ENCODE measurements at places on chromosomes 11 and 22. TPM values are rescaled to one million over a fixed set of nuclear protein-coding genes. Genes with fewer than 3 reads are reported as not detected.
A peak's percentile ranks its signal among the peaks of the same experiment; 100 is the strongest.

GRCh38 chr22:49929211-49929979 is 11.0 kb downstream of the CRELD2 start:
- H3K4me3 ChIP-seq = no peak overlapping the region
- DNase-seq = no peak
- H3K27ac ChIP-seq = no peak overlapping the region
- H3K4me1 ChIP-seq = peaks cover 43% of the 10 kb centered on the region

GRCh38 chr11:416051-416756 is 1.4 kb upstream of the SIGIRR start:
- DNase-seq = no peak
- no peaks in the 10 kb centered on the region for H3K27me3 ChIP-seq
- H3K4me1 ChIP-seq = peaks cover 18% of the 10 kb centered on the region
- H3K27ac ChIP-seq = peak overlapping the region; percentile 80
- H3K4me3 ChIP-seq = peak overlapping the region; percentile 52

- H3K36me3 ChIP-seq = no peaks in the 10 kb centered on the region
- no peak overlapping the region for H3K4me3 ChIP-seq
Measured at GRCh38 chr11:128593281-128593680, 5.9 kb upstream of the ETS1 start.

GRCh38 chr11:87583931-87584330 is 546.2 kb downstream of the TMEM135 start:
- no peak overlapping the region for H3K27ac ChIP-seq
- H3K27me3 ChIP-seq = no peaks in the 10 kb centered on the region
- no peak for DNase-seq
- no peaks in the 10 kb centered on the region for H3K36me3 ChIP-seq
- no peaks in the 10 kb centered on the region for H3K4me1 ChIP-seq

GRCh38 chr22:37852418-37852817 is 3.2 kb downstream of the EIF3L start:
- peaks cover 11% of the 10 kb centered on the region for H3K4me1 ChIP-seq
- no peaks in the 10 kb centered on the region for H3K27me3 ChIP-seq
- H3K4me3 ChIP-seq = no peak overlapping the region
- DNase-seq = no peak
- no peak overlapping the region for H3K27ac ChIP-seq

GRCh38 chr11:41609511-41609910 is 150.1 kb upstream of the LRRC4C start:
- H3K36me3 ChIP-seq = no peaks in the 10 kb centered on the region
- no peaks in the 10 kb centered on the region for H3K4me1 ChIP-seq
- H3K4me3 ChIP-seq = no peak overlapping the region
- H3K27ac ChIP-seq = no peak overlapping the region
- H3K27me3 ChIP-seq = no peaks in the 10 kb centered on the region

GRCh38 chr22:22520667-22521602 is 865 bp upstream of the ZNF280A start:
- no peaks in the 10 kb centered on the region for H3K36me3 ChIP-seq
- no peak for DNase-seq
- H3K4me1 ChIP-seq = no peaks in the 10 kb centered on the region
- peaks cover 43% of the 10 kb centered on the region for H3K27me3 ChIP-seq
- no peak overlapping the region for H3K4me3 ChIP-seq

DNA sequence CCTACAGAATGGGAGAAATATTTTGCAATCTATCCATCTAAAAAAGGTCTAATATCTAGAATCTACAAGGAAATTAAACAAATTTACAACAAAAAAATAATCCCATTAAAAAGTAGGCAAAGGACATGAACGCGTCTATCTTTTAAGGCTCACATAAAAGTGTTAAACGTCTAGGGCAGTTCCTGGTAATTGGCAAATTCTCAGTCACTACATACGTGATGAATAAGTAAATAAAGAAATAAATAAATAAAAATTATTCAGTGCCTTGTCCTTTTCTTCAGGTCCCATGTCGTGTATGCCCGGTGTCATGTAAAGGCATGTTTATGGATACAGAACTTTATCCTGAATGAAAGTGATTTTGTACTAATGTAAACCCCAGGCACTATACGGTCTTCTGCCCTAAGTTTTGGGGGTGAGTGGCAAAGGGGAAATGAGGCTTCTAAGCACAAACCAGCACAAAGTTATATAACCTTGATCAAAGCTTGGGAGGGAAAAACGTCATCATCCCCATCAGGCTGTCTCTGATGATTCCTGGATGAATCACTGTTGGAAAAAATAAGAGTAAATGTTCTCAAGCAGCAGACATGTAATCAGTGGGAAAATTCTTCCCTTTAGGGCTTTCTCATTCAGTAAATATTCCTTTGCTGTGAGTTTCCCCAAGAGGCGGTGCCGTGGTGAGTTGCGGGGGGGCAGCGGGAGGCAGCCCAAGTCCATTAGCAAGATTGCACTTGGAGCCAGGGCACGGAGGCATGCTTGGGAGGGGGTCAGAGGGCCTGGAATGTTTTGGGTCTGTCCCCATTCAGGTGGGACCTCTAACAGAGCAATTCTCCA is 30.4 kb upstream of the MICAL2 start:
- no peak overlapping the region for H3K4me3 ChIP-seq
- peaks cover 10% of the 10 kb centered on the region for H3K4me1 ChIP-seq
- H3K27ac ChIP-seq = peak overlapping the region; percentile 69
- no peak for DNase-seq

- H3K27me3 ChIP-seq = no peaks in the 10 kb centered on the region
- H3K4me3 ChIP-seq = no peak overlapping the region
- no peak overlapping the region for H3K27ac ChIP-seq
- H3K4me1 ChIP-seq = no peaks in the 10 kb centered on the region
- DNase-seq = no peak
Measured at GRCh38 chr11:16186680-16187079, 169.7 kb downstream of the SOX6 start.

- no peak overlapping the region for H3K4me3 ChIP-seq
- peaks cover 33% of the 10 kb centered on the region for H3K36me3 ChIP-seq
- DNase-seq = no peak
Measured at GRCh38 chr11:44573333-44573732, 7.9 kb downstream of the CD82 start.

DNA sequence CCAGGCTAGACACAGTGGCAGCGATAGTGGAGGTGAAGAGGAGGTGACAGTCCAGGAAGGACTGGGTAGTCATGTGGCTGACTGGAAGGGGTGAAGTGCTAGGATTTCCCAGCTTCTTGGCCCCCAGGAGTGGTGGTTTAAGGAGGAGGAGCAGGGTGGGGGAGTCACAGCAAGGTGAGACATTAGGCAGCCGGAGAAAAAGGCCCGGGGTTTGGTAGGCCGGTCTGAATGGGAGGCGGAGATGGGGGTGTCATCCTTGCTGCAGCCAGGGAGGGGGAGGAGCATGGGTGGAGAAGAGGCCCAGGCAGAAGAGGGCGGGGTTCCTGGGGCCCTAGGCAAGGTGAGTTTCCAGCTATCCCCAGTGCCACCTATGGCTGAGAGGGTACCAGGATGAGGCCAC is 6.1 kb downstream of the SIPA1 start:
- no peak for DNase-seq
- peaks cover 96% of the 10 kb centered on the region for H3K4me1 ChIP-seq
- peaks cover 67% of the 10 kb centered on the region for H3K36me3 ChIP-seq

DNA sequence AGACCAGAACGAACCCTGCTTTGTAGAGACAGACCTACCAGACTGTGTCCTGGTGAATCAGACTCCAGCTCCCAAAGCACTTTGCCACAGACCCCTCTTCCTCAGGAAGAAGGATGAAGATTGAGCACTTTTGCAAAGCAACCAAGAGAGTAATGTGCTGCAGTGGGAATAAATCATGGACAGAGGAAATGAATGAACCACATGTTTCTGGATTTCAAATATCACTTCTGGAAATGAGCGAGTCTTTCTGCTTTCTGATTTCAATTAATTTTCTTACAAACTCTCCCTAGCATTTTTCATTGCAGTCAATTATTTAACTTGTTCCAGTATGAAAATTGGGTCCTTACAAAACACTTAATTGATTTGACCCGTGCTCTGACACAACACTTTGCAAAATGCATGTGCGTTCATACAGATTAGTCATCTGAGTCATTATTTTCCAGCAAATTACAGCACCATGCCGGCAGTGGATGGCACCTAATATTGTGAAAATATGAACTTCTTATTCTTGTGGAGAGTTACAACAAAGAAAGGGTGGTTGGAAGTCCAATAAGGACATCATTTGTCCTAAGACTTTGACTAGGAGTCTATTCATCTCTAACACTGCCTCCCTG is 315.9 kb upstream of the CCDC90B start:
- H3K27ac ChIP-seq = no peak overlapping the region
- no peaks in the 10 kb centered on the region for H3K27me3 ChIP-seq
- H3K36me3 ChIP-seq = no peaks in the 10 kb centered on the region
- DNase-seq = no peak

- H3K27ac ChIP-seq = no peak overlapping the region
- no peaks in the 10 kb centered on the region for H3K36me3 ChIP-seq
- no peak overlapping the region for H3K4me3 ChIP-seq
- H3K4me1 ChIP-seq = no peaks in the 10 kb centered on the region
- no peak for DNase-seq
Measured at GRCh38 chr11:29336727-29337575, 679.9 kb downstream of the KCNA4 start.

DNA sequence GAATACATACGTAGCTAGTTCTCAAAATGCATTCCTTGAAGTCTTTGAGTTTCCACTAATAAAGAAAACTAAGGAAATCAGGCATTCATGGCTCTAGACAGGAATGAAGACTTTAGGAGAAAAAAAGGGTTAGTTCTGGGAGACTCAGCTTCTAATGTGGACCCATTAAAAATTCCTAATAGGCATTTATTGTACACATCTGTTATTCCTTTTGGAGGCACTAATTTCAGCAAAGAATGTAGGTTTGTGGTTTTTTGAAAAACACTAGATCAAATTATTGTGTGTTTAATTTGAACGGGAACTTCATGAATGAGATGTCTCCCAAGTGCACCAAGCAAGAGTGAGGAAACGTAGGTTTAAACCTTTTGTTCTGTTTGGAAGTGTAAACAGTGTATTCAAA is 42.7 kb downstream of the PARVA start:
- no peak for DNase-seq
- no peaks in the 10 kb centered on the region for H3K36me3 ChIP-seq
- no peaks in the 10 kb centered on the region for H3K27me3 ChIP-seq
- H3K4me3 ChIP-seq = no peak overlapping the region

- no peak overlapping the region for H3K27ac ChIP-seq
- no peaks in the 10 kb centered on the region for H3K27me3 ChIP-seq
- H3K4me3 ChIP-seq = no peak overlapping the region
Measured at GRCh38 chr11:96474263-96474662, 84.5 kb downstream of the JRKL start.

The PKDREJ gene
- total RNA-seq = 0.19 TPM

The VWCE gene
- total RNA-seq = 1.5 TPM
